Stimulated activated CD4-positive, alpha-beta T cell treated with anti-CD3 and anti-CD28 coated beads, Interleukin-1b, Interleukin-23, amount 100 ng/mL, for 48 hours (primary cell): ENCODE measurements at places on chromosomes 13 and 19.

GRCh38 chr13:26977541-26977940 lies 194.1 kb downstream of the USP12 start:
- no peak for DNase-seq

DNA sequence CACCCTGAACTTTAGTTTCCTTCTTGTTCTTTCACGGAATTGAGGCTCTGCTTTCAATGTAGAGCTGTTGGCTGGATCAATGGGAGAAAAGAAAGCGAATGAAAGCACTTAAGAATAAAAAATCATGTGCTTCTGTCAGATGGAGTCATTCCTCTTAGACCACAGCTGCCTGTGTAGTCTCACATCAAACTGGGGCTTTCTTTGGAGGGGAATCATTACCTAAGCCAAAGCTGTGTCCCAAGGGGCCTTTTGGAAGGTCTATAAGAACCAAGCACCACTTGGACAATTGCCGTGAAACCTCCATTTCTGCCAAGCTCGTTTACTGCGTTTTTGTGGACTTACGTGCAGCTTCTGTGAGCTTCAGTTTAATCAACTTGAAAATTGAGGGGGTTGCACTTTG lies 44.2 kb upstream of the RNF113B start:
- DNase-seq: no peak

DNA sequence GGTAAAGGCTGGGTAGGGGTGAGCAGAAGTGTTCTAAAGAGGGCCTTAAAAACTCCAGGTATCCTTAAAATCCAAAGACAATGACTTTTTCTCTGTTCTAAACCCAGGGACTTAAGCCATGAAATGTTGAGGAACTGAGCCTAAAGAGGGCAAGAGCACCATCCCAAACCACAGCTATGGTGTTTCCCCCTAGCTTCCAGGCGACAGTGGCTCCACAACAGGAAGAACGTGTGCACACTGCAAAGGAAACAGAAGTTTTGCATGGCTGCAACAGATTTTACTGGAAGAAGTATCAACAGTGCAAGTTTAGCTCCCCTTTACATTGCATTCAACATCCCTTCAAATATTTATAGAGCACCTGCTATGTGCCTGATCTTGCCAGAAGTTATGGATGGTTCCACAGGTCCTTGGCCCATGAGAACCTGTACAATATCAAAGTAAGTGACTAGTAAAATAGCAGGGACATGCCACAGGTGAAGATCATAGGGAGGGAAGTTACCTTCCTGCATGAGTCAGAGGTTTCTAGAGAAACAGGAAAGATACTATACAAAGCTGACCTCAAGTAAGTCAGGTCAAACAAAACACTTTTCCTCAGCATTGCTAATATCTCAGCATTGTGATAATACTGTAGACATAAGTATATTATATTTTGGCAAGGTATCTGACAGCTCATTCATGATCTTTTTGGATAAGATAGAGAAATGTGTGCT lies 8.4 kb upstream of the KCTD12 start:
- no peak for DNase-seq

DNA sequence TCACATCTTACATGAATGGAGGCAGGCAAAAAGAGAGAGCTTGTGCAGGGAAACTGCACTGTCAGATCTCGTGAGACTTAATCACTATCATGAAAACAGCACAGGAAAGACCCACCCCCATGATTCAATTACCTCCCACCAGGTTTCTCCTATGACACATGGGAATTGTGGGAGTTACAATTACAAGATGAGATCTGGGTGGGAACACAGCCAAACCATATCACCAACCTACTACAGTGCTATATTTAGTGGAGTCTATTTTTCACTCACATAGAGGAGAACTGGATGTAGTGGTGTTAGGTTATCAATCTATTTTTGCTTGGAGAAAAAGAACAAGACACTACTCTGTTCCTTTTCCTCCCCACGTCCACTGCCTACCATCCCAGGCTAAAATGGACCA lies 276.6 kb downstream of the KCTD12 start:
- DNase-seq: no peak

DNA sequence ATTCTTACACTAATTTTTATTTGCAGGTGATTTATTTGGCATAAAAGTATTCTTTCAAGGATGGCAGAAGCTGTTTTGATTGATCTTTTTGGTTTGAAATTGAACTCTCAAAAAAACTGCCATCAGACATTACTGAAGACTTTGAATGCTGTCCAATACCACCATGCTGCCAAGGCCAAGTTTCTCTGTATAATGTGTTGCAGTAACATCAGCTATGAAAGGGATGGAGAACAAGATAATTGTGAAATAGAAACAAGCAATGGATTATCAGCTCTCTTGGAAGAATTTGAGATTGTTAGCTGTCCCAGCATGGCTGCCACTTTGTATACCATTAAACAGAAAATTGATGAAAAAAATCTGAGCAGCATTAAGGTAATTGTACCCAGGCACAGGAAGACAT lies 1.2 kb downstream of the LACC1 start:
- DNase-seq: no peak

GRCh38 chr13:33744589-33745369 lies 73.2 kb upstream of the RFC3 start:
- DNase-seq: no peak

- DNase-seq: no peak
These were observed 956.1 kb upstream of the PCDH20 start for GRCh38 chr13:62371737-62372136.

DNA sequence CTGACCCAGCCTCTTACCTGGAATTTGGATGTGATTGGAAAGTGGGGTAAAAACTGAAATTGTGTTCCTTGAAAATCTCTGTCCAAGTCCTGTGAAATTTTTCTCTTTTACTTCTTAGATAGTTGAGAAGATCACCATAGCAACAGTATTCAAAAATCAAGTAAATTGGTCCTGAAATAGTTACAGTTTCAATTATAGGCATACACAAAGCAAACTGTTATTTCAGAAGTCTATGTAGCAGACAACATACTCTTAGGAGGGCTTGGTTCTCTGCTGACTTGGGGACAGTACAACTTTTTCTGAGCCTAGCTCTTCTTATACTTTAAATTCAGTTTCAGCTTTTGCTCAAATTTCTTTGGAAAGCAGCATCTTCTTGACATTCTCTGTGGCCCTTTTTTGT lies 38.6 kb upstream of the URAD start:
- DNase-seq: no peak

DNA sequence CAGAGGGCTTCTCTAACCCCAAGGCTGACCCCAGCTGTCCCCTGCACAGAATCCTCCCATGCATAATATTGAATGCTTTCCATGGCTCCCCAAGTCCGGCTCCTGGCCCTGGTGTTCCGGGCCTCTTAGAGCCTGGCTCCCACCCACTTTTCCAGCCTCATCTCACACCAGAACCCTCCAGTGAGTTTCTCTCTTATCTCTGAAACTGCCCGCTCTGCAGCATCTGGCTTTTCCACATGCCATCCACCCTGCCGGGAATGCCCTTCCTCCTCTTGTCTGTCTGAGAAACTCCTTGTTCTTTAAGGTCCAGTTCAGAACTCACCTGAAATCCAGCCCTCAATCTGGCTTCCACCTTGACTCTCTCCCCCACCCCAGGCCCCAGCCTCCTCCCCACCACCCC lies 6.8 kb downstream of the SYNGR4 start:
- DNase-seq: no peak

GRCh38 chr19:41302624-41303351 lies 7.2 kb upstream of the CCDC97 start:
- peak; percentile 70 for DNase-seq

- DNase-seq: no peak
These were observed 46.6 kb upstream of the NFIC start for GRCh38 chr19:3319643-3320353.

DNA sequence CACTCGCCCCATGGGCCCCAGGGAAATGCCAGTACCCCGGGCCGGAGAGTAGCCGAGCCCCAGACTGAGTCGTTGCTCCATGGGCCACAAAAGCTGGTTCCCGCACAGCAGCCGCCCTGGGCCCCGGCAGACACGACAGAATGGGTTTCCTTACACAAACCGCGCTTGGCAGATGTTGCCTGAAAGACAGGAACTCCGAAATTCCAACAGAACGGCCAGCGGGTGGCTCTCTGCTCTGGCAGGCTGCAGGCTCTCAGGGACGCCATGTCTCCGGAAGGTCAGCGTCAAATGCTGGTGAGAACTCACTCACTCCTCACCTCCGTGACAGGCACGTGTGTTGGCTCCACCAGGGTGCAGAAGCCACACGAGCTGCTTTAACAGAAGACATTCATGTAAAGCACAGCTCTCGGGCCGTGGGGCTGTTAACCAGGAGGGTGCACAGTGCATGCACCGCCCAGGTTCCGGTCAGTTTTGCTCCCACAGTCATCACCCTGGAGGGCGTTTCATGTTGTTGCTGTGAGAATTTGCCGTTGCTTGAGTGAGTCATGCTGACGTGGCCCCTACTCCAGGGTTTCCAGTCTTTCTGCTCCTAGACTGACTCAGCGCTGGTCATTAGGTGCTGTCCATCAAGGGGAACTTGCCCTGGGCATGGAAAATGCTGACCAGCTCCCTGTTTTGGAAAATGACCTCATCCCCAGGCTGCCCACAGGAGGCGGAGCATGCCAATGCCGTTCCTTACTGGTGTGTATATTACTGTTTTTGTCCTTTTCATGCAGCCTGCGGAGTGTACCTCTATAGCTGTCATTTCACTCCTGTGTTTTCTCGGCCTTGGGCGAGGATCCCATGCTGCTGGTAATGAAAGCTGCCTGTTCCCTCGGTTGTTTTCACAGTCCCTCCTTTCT lies 44.8 kb downstream of the ANKRD10 start:
- peak; percentile 21 for DNase-seq

GRCh38 chr13:89003656-89004055 lies 1332.5 kb downstream of the SLITRK5 start:
- DNase-seq: no peak

- DNase-seq: no peak
These were observed 492.0 kb downstream of the FGF9 start for GRCh38 chr13:22162889-22163288.

- no peak for DNase-seq
These were observed 28.4 kb downstream of the CRTC1 start for GRCh38 chr19:18711893-18712292.

DNA sequence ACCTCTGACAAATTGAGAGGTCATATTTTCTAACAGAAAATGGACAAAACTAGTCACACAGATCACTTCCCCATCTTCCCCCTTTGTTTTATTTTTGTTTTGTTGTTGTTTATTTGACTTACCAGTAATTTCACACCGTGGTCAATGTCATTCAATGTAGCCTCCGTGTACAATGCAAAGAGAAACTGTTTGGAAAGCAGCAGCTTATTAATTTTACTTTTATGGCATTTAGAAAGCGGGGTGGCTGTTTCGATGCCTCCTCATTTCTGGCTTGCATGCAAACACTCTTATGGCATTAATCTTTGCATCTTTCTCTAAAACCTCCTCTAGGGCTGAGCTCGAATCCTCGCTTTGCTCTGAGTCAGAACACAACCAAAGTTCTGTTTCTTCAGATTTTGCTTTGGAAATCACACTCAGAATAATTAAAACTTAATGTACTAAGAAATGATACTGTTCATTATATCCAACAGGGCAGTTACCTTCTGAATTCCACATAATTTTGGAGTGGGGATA lies 77.0 kb downstream of the ZNF536 start:
- DNase-seq: no peak

GRCh38 chr19:51070334-51071094 lies 5.6 kb upstream of the KLK13 start:
- DNase-seq: no peak

DNA sequence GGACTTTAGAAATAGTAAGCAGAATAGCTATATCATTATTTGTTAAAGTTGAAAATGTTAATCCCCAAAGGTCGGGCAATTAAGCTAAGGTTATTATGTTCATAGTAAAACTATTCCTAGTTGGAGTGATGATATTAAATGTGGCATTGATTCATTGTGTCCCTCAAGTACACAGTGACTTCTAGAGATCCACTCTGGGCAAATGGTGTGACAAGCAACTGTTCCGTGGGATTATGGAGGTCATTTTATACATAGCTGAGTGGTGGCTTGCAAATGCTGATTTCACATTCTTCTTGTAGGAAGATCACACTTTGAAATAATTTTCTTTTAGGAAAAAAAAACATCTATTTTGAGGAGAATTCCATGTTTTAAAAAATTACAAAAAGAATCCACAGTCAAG lies 317.8 kb downstream of the ATP8A2 start:
- DNase-seq: no peak

DNA sequence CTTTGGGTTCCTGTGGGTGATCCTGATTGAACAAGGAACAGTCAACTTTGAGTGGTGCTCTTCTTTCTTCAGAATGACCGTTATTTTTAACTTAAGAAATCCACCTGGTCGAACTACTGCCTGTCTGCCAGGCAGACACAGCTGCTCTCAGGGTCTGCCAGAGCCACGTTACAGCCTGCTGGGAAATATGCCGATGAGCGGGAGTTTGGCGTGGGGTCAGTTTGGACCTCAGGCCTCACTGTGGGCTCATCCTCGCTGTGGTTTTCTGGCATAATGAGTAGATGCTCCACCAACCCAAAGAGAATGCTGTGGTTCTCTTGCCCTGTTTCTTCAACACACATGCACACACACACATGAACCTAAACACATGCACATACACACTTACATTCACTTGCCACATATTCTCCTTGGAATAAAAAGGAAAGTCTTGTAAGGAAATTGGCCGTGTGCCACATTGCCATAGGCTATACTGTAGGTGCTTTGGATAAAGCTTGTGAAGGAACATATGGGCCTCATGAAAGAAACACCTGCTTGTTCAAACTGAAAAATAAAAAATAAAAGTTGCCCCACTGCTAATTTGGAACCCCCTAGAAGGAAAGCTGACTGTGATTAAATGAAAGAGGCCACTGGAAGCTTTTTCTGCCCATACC lies 598.7 kb upstream of the KLF12 start:
- no peak for DNase-seq

DNA sequence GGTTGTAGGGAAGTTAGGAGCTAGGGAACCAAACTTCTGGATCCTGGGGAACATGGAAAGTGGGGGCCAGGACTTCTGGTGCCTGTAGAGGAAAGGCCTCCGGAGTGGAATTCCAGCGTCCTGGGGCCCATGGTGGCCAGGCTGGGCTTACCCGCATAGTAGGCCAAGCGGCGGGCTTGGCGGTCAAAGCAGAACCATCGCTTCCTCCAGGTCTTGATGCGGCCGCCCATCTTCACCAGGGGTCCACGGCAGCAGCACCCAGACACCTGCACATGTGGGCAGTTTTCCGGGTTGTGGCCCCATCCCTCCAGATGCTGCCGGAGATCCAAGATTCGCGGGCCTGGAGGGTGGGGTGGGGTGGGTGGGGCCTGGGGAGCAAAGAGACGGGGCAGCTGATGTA lies 13.8 kb upstream of the LYPD3 start:
- no peak for DNase-seq

DNA sequence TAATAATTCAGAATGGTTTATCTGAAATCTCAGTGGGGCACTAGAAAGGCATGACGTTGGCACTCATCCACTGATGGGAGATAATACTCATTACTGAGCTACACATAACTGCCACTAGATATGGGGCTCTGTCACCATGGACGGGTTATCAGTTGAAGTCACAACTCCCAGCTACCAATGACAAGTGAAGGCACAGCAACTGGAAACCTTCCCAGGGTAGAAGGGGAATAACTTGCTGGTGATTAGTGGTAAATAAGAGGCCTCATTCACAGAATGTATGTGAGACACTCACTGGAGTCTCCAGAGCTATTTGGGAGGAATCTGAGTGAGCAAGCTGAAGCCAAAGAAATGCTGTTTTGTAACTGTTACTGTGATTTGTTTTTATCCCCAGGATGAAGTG lies 249.6 kb downstream of the ENOX1 start:
- no peak for DNase-seq
